ENCODE measurements at places on chromosomes 11 and 22.

GRCh38 chr11:69217276-69218105 lies 61.8 kb downstream of the SMIM38 start:
- no peak for DNase-seq

- no peak for DNase-seq
These were observed 151.5 kb upstream of the CTSC start for GRCh38 chr11:88489030-88489429.

DNA sequence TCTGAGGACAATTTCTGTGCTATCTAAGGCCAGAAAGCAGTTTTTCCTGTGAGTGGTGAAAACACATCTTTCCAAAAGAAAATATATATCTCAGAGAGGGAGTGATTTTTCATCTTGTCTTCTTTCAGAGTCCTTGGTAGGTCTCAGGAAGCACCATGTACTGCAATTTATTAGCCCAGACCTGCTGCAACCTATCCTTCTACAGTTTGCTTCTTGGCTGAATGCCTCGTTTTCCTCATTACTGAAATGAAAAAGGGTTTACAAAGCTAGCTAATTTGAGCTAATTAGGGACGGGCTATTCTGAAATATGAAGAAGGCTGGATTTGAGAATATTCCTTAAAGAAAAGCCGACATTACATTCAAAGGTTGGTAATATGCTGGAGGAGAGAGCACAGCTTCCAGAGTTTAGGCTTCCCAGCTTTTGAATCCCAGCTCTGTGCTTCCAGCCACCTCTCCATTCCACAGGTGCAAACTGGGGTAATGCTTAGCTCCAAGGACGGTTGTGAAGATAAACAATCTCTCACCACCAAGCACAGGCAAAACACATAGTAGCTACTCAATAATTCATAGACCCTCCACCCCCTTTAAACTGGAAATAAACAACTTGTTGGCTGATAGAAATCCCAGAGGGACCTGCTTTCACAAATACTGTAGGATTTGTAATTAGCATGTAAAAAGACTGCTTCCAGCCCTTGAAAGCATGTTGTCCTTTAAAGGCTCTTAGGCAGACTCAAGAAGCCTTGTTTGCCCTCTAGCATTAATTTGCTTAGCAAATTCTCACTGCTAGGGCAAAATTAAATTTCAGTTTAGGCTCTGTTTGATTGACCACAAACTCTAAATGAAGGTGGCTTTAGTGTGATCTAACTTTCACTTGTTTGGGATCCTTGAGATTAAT lies 24.5 kb upstream of the SESN3 start:
- DNase-seq = no peak

GRCh38 chr11:2837096-2837601 lies 48.4 kb downstream of the CDKN1C start:
- no peak for DNase-seq

- no peak for DNase-seq
These were observed 3.5 kb upstream of the UVRAG start for GRCh38 chr11:75811485-75811884.

DNA sequence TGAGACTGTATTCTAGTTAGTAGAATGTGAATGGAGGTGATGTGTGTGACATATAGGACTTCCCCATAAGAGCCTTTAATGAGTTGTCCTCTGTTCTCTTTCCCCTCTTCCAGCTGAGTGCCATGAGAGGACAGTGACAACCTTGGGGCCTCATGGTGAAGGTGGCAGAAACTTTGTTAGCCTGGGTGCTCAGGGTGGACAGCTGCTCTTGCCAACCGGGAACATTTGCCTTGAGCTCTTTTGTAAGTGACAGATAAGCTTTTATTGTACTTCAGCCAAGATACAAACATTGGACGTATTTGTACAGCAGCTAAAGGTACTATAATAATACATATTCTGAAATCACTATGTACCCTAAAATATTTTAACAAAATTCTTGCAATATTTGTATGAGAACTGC lies 33.0 kb upstream of the PLET1 start:
- no peak for DNase-seq

DNA sequence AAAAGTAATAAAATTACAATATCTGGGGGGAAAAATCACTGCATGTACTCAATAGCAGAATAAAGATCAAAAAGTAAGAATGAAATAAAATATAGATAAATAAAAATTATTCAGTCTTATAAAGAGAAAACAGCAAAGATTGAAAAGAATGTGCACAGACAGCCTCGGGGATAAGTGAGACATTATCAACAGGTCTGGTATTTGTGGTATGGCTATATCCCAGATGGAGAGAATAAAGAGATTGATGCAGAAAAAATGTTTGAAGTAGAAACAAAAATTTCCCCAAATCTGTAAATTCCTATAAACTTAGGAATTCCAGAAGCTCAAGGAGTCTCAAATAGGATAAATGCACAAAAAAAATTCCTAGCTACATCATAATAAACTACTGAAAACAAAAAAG lies 74.5 kb upstream of the LUZP2 start:
- DNase-seq = no peak

GRCh38 chr11:44634401-44635281 lies 69.2 kb downstream of the CD82 start:
- DNase-seq = no peak
